ENCODE measurements at places on chromosomes 3 and 15.

- DNase-seq = no peak
Measured at GRCh38 chr3:159649951-159650350, 338.7 kb upstream of the IL12A start.

- DNase-seq = no peak
Measured at GRCh38 chr3:170497207-170498095, 78.8 kb downstream of the CLDN11 start.

- DNase-seq = no peak
Measured at GRCh38 chr3:141436180-141436579, 50.6 kb upstream of the RASA2 start.

- DNase-seq = no peak
Measured at GRCh38 chr3:57434041-57434440, 110.1 kb downstream of the DNAH12 start.

- no peak for DNase-seq
Measured at GRCh38 chr3:11304175-11304574, 32.0 kb downstream of the ATG7 start.
